ENCODE measurements at places on chromosomes 11 and 22. TPM values are rescaled to one million over a fixed set of nuclear protein-coding genes. Genes with fewer than 3 reads are reported as not detected.

Gene UBE2L3
- total RNA-seq = 69.8 TPM

Gene F2
- total RNA-seq = not detected

Gene KIAA0930
- total RNA-seq = 41.6 TPM

Gene PGR
- 0.31 TPM for total RNA-seq

Gene BTG4
- not detected for total RNA-seq

Gene DKK3
- 39.7 TPM for total RNA-seq

Gene KRTAP5-7
- 0.37 TPM for total RNA-seq

Gene IL18
- total RNA-seq = 1.4 TPM

Gene SULT4A1
- total RNA-seq = 31.1 TPM

Gene SOX10
- total RNA-seq = 1.5 TPM

Gene ALDH3B1
- 1.1 TPM for total RNA-seq

Gene TMPRSS6
- total RNA-seq = 0.13 TPM

Gene CADM1
- 2.1 TPM for total RNA-seq

Gene IFITM10
- 0.48 TPM for total RNA-seq

Gene GP1BB
- total RNA-seq = 6.3 TPM

Gene PTGDR2
- total RNA-seq = 0.43 TPM

Gene KLHDC7B
- total RNA-seq = 0.14 TPM

Gene NFRKB
- total RNA-seq = 11.8 TPM

Data from motor neuron (in vitro differentiated cells).